ENCODE measurements at places on chromosomes 5 and 9.

DNA sequence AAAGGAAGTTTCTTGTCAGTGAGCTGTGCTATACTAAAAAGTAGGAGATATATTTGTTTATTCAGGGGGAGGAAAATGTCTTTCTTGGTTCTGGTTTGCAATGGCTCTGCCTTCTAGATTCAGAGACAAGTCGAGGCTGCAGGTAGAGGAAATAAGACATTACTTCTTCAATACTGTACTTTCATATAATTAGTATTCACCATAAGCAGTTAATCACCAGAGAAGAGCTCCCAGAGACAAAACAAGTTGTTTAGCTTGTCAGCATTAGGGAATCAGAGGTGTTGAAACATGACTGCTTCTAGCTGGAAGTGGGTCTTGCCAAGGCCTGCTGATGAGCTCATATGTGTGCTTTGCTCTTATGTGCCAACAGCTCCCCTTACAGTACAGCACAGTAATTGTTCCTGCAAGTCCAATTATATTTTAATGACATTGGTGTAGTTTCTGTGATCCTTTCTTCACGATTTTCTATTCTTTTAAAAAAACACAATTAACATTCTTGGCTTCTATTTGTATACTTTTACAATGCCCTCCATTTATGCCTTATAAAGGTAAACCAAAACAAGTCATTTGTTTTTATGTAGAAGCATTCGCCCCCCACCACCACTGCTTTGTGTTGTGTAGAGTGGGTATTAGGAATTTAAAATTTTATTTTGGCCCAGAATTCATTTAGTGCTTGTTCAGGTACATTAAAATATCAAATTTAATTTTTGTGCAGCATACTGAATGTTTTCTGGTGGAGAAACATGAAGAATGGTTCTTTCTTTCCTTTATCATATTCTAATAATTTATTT lies 112.2 kb downstream of the RPS23 start:
- peak; percentile 96 for DNase-seq

GRCh38 chr5:173775261-173776197 lies 112.6 kb upstream of the CPEB4 start:
- DNase-seq, result no peak

- DNase-seq, result no peak
Observed at GRCh38 chr9:70438341-70438928, 24.0 kb upstream of the KLF9 start.

- no peak for DNase-seq
Observed at GRCh38 chr9:106621313-106622163, 241.4 kb upstream of the ZNF462 start.

- no peak for DNase-seq
Observed at GRCh38 chr5:65548281-65548680, 14.7 kb downstream of the CENPK start.

GRCh38 chr9:6880626-6881025 lies 122.9 kb downstream of the KDM4C start:
- DNase-seq, result no peak

DNA sequence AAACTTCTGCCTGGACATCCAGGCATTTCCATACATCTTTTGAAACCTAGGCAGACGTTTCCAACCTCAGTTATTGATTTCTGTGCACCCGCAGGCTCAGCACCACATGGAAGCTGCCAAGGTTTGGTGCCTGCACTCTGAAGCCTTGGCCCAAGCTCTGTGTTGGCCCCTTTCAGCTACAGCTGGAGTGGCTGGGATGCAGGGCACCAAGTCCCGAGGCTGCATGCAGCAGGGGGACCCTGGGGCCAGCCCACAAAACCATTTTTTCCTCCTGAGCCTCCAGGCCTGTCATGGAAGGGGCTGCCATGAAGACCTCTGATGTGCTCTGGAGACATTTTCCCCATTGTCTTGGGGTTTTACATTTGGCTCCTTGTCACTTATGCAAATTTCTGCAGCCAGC lies 49.9 kb downstream of the NFX1 start:
- no peak for DNase-seq

DNA sequence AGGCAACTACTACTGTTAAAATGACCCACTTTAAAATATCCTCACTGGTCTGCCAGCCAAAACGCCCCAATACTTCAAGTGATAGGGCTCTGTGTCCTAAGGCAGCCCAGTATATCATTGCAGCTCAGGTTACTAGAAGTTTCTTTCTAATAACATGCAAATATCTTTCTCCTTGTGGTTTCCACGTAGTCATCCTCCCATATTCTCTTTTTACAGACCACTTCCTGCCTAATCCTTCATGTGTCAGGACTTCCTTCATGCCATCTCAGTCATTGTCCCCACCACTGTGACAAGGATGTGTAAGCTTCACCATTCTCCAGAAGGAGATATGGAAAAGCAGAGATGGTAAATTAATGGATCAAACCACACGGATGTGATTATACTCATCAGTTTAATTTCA lies 813.7 kb downstream of the MAT2B start:
- no peak for DNase-seq
